ENCODE measurements at places on chromosomes 1 and 21.

- no peak for DNase-seq
Measured at GRCh38 chr1:222644636-222644980, 26.7 kb downstream of the MIA3 start.

DNA sequence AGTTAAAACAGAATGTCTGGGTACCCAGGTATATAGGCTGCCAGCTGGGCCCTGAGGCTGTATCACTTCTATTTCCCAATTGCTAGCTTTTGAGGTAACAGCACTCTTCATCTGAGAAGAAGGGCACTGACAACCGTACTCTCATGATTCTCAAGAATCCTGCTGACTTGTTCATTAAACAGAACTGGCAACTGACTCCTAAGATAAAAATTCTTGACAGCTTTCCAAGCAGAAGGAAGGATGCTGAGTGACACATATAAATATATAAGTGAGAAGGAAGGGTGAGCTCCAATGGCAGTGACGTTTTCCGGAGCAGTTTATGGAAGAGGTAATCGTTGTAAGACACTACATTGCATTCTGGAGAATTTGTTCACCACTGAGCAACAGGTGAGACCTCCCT is 48.1 kb upstream of the NRIP1 start:
- no peak for DNase-seq

- no peak for DNase-seq
Measured at GRCh38 chr1:55287723-55288122, 72.6 kb upstream of the USP24 start.

DNA sequence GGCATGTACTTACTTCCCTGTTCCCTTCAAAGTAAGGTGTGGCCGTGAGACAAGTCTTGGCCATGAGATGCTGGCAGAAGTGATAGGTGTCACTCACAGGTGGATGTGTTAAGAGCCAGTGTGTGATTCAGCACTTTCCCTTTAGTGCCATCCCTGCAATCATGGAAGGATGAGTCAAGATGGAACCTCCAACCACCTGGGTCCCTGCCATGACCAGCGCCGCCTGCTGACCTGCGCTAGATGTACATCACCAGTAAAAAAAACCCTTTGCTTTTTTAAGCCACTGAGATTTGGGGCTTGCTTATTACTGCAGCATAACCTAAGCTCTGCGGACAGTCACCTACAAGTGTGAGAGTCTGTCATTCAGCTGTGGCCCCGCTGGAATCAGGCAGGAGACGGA is 71.7 kb downstream of the TOMM20 start:
- DNase-seq: peak; percentile 64

DNA sequence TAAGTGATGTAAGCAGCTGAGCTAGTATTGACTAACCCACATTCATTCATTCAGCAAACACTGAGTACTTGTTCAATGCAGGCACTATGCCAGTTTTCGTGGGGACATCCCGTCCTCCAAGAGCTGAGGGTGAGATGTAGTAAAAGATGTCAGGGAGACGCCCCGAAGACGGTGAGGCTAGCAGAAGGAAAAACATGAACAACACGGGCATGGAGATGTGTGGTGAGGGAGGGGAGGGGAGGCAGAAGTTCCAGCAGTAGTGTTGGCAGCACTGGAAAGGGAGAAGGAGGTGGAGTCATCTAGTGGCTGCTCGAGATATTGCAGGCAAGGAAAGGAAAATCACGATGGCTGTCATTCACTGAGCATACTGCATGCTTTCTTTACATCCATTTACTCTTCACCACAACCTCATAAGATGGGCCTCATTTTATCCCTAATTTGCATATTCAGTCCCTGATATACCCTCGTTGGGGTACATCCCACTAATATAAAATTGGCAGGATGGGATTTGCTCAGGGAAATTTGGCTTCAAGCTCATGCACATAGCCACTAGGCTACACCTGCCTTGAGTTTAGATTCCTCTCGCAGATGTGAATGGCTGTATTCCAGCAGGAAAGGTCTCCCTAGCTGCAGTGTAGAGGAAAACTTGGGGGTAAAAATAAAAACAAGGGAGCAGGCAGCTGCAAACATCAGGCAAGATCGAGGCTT is 14.5 kb downstream of the PDZK1IP1 start:
- DNase-seq: peak; percentile 81

DNA sequence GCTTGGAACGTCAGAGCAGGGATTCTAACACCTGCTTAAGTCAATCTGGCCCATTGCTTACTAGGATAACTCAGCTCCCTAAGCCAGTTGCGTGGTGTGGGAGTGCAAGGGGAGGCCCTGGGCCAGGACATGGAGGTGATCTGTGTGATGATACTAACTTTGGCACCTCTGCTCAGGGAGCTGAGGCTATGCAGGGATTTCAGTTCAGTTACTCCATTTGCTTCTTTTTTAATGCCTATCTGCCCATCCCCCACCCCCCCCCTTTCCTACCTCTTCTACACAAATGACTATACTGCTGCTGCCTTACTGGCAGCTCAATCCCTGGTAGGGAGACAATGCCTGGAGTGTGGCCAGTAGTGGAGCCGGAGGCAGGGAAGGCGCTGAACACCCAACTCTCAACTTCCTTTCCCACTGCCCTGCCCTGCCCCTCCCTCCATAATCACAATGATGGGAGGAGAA is 19.5 kb downstream of the INKA2 start:
- DNase-seq: no peak

GRCh38 chr1:242086093-242086492 is 87.2 kb upstream of the MAP1LC3C start:
- DNase-seq: no peak

GRCh38 chr1:77553568-77554291 is 128.7 kb downstream of the ZZZ3 start:
- DNase-seq: no peak

DNA sequence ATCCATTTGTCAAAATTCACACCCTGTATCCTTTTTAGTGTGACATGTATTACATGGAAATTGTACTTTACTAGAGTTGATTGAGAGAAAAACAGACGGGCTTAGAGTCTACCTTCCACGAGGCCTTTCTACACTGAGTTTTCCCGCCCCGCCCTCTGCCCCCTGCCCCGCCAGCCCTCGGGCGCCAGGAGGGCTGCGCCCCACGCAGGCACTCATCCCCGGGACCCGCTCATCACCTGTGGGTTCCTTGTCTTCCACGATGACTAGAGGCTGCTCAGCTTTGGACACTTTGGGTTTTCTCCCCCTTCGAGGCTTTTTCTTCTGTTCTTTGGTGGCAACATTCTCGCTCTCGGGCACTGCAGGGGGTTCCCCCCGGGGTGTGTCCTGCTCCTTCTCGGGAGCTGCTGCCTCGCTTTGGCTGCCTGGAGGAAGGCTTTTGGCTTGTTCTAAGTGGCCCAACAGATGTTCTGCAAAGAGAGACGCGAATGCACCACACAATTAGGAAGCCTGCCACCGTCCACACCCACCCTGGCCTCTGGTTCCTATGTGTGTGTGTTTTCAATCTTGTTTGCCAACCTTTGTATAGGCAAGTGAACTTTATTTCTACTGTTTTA is 39.6 kb downstream of the PRDM15 start:
- DNase-seq: no peak

DNA sequence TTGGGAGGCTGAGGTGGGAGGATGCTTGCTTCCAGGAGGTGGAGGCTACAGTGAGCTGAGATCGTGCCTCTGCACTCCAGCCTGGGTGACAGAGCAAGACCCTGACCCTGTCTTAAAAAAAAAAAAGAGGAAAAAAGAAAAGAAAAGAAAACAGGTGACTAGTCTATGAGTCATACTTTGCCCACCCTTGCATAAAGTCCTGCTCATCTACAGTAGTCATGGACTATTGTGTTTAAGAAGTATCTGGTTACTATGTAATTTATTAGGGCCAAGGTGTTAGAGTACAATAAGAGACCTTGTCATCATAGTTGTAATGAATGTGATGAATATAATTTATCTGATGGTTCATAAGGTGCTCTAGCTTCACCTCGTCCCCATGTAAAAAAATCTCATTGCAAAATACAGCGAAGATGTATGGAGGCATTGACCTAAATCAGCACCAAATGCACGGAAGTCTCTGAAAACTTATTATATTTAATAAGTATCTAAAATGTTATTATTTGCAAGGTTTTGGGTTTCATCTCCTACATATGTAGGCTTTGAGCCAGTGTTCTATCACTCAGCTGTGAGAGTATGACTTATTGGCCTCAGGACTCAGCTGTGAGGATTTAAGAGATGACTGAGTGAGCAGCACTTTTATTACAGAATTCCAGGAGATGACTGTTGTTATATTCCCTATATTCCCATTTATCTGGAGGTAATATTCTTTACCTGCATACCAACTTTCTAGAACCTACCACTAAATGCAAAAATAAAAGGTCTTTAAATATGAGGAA is 19.9 kb upstream of the KCNJ6 start:
- DNase-seq: no peak

- DNase-seq: no peak
Measured at GRCh38 chr1:228000836-228001563, 5.8 kb upstream of the WNT3A start.

DNA sequence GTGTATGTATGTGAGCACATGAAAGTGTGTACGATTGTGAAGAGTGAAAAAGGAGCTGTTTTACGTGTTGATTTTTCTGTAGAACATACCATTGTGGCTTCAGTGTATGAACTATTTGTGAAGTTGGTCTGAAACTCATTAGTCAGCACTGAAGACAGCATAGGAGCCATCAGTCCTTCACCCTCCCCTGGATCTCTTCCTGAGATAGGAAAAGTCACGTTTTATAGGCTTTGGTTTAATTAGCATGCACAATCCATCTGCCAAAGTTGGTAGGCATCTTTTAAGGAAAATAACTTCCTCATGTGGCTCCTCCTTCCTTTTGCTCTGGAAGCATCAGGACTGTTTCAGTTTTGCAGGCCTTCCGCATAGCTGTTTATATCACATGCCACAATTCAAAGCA is 1.4 kb upstream of the RABIF start:
- DNase-seq: no peak

DNA sequence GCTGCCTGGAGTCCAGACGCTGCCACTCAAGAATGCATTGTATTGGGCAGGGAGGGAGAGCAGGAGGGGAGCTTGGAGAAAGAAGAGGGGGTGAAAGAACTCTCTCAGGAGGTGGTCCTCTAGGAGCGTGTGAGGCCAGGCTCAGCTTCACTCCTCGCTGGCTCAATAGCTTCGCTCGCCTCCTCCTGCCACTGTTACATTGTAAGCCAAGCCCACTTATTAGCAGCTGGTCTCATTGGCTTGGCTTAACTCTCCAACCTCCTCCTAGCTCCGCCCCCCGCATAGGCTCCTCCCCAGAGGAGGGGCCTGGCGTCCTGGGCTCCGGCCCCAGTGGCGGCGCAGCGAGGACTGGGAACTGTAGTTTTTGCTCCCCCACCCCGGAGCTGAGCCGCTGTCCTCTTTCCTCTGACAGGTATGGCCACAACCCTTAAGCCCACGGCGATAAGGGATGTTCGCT is at the start of gene KCNN3:
Gene KCNN3, minus strand, starts transcription at position 167 of the 457 bp plus-strand sequence. CDS start 317 bp downstream, outside the sequence.
- peak; percentile 48 for DNase-seq

DNA sequence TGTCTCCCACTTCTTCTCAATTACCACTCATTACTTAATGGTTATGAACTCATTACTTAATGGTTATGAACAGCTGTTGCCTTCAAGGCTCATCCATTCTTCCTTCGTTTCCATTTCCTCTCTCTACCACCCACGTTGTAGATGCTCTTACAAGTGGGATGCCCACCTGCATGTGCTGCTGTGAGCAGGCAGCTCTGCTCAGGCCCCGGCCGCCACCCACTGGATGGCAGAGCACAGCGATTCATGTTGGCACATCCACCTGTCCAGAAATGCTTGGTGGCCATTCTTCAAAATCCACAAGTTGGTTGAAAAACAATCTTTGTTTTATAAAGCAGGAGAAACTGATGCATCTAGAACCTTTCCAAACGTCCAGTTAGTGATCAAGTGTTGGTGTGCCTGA is 14.5 kb downstream of the ATP1A1 start:
- no peak for DNase-seq

- no peak for DNase-seq
Measured at GRCh38 chr1:34712007-34712688, 42.7 kb upstream of the GJB5 start.

- DNase-seq: no peak
Measured at GRCh38 chr21:46418265-46418946, 40.3 kb upstream of the DIP2A start.

GRCh38 chr1:164774819-164775654 is 216.1 kb downstream of the PBX1 start:
- DNase-seq: no peak

DNA sequence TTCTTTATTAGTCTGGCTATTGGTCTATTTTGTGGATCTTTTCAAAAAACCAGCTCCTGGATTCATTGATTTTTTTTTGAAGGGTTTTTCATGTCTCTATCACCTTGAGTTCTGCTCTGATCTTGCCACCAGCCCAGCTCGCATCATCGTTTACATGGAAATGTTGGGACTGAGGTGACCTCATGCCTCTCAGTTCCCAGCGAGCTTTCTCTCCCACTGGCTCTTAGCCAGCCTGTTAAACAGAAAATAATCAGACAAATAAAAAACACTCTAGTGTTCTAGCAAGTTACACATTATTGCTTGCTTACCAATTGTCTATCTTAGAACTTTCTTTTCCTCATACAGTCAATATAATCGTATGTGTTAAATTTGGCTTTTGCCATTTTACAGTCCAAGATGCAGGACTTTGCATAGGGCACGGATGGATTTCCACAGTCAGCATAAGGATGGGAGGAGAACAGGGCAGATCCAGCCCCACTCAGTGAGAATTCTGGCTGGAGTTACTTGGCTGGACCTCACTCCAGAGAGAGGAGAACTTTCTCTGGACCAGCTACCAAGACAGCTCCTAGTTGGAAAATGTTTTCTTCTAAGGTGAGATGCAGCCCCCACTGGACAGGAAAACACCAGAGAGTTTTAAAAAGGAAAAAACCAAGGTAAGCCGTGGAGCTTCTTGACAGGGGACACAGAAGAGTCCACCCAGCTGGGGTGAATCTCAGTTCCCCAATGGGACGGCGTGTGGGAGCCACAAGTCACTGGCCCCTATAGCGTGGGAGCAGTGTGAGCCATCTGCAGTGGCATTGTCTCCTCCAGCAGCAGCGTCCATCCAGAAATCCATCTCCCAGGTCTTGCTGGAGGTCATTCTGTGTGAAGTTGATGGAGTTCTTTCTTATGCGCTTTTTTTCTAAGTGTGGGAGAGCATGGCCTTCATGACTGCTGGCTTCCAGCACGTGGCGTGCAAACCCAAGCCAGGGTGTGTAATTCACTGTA is 17.6 kb downstream of the PGBD2 start:
- DNase-seq: no peak

GRCh38 chr1:229024528-229025130 is 246.3 kb upstream of the RAB4A start:
- DNase-seq: no peak

DNA sequence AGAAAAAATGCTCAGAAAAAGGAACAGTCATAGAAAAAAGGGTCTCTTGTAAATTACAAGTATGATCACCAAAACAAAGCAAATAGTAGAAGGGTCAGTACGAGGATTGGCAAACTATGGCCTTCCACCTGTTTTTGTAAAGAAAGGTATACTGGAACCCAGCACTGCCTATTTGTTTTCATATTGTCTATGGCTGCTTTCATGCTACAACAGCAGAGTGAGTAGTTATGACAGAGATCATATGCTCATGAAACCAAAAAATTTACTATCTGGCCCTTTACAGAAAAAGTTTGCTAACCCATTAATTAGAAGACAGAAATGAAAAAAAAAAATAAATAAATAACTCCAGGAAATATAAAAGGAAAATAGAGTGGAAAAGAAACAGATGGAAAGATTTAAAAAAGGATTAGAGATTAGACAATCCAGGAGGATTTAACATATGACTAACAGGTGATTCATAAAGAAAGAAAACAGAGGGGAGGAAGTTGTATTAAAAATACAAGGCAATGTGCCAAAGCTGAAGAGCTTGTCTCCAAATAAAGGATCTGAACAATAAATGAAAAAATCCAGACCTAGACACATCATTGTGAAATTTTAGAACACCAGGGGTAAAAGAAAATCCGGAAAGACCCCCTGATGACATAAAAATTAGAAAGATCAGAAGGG is 108.5 kb upstream of the SERTAD4 start:
- no peak for DNase-seq

- DNase-seq: no peak
Measured at GRCh38 chr1:29753771-29754572, 517.6 kb downstream of the PTPRU start.
